Fibroblast of pulmonary artery (primary cell): ENCODE measurements at places on chromosomes 3 and 15.
A peak's percentile ranks its signal among the peaks of the same experiment; 100 is the strongest.

DNA sequence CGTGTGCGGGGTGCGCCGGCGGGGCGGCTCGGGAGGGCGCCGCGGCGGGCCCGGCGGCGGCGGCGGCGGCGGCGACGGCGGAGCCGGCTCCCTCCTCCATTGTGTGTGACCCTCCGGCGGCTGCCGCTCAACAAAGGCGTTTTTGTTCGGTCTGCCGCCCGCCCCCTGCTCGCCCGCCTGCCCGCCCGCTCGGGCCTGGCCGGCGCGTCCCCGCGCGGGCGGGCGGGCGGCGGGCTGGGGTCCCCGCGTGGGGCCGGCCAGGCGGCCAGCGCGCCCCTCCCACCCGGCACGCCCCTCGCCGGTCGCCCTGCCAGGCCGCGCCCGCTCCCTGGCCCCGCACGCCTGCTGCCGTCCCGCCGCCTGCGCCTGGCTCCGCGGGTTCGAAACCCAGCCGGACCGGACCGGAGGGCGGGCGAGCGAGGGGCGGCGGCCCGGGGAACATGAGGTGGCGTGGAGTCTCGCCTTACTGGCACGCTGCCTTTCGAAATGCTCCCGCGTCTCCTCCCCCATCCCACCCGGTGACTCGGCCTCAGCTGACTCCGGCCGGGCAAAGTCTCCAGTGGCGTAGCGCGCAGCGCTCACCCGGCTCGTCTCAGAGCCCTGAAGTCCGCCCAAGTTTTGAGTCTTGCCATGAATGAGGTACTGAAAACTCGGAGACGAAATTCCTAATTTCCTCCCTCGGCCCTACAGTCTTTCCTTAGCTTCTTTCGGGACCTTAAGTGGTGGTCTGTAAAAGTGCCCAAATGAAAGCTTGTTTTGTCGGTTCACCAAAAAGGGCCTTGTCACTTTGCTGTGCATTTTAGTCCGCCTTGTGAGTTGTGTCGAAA lies 588 bp downstream of the MAPK6 start:
- DNase-seq, result peak; percentile 93

- DNase-seq, result peak; percentile 48
Observed at GRCh38 chr3:106333911-106334618, 465.3 kb upstream of the CBLB start.

GRCh38 chr3:17182166-17182565 lies 297.4 kb downstream of the PLCL2 start:
- DNase-seq, result no peak

DNA sequence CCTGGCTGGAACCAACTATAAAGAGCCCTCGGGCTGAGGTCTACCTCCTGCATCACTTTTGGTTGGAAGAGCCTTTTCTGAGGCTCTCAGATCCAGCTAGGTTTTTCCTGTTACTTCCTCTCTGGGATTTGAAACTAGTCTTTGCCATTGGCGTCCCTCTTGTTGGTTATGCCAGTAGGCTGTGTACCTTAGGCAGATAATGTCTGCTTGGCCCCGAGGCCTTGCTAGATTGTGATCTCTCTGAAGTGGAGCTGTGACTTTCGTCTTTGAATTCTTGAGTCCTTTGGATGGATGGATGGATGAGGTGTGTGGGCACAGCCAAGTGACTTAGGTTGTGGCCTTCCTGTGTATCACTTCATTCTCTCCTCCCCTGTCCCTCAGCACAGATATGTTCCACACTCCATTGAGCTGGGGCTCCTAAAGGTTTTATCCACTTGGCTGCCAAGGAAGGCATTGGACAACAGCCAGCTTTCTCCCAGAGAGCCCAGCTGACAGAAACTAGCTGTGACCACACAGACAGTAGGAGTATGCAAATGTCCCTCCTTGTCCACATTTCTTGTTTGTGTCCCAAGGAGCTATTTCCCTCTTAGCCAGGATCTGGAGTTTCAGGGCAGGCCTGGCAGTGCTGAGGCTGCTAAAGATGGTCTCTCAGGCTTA lies 7.9 kb upstream of the DNAJC17 start:
- DNase-seq, result peak; percentile 78

GRCh38 chr15:99504071-99504822 lies 61.5 kb upstream of the MEF2A start:
- no peak for DNase-seq

DNA sequence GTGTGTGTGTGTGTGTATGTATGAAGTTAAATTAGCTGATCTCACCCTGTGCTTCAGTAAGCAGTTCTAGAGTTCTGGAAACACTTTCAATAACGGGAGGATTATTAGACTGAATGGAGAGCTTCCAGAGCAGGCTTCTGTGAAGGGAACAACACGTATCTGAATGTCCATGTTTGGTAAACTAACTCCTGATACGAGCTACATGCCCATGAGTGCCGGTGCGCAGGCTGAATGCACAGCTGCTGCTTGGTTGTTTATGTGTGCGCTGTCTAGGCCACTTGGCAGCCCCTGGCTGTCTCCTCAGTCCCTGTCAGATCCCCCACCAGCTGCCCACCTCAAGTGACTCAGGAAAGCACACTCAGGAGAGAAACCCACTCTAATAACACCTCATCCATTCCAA lies 137.0 kb downstream of the EPHB1 start:
- DNase-seq, result no peak

GRCh38 chr3:103308921-103309320 lies 874.1 kb downstream of the ZPLD1 start:
- no peak for DNase-seq

GRCh38 chr15:41578736-41579383 lies 19.8 kb downstream of the TYRO3 start:
- no peak for DNase-seq

- no peak for DNase-seq
Observed at GRCh38 chr3:131711114-131711768, 208.5 kb upstream of the MRPL3 start.

- no peak for DNase-seq
Observed at GRCh38 chr3:24476871-24477656, 17.6 kb downstream of the THRB start.

DNA sequence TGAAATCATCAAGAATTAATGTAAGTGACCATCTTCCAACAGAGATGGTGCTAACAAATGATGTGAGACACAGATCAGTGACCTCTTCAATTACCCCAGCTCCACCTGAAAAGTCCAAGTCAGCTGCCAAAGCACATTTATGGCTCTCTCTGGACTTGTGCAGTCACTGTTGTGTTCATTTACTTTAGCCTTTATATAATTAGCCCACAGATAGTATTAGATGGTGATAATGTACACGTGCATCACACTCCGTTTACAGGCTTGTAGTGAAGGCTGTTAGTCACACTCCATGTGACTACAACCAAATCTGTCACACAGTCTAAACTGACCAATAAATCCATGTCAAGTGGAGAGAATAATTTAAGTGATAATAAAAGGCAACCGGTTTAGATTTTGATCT lies 331.5 kb upstream of the IL12A start:
- no peak for DNase-seq

GRCh38 chr3:20480786-20481365 lies 294.9 kb upstream of the SGO1 start:
- peak; percentile 73 for DNase-seq

- DNase-seq, result peak; percentile 85
Observed at GRCh38 chr15:62087671-62088352, 21.0 kb downstream of the C2CD4A start.

- no peak for DNase-seq
Observed at GRCh38 chr3:190089711-190090110, 31.0 kb downstream of the P3H2 start.

DNA sequence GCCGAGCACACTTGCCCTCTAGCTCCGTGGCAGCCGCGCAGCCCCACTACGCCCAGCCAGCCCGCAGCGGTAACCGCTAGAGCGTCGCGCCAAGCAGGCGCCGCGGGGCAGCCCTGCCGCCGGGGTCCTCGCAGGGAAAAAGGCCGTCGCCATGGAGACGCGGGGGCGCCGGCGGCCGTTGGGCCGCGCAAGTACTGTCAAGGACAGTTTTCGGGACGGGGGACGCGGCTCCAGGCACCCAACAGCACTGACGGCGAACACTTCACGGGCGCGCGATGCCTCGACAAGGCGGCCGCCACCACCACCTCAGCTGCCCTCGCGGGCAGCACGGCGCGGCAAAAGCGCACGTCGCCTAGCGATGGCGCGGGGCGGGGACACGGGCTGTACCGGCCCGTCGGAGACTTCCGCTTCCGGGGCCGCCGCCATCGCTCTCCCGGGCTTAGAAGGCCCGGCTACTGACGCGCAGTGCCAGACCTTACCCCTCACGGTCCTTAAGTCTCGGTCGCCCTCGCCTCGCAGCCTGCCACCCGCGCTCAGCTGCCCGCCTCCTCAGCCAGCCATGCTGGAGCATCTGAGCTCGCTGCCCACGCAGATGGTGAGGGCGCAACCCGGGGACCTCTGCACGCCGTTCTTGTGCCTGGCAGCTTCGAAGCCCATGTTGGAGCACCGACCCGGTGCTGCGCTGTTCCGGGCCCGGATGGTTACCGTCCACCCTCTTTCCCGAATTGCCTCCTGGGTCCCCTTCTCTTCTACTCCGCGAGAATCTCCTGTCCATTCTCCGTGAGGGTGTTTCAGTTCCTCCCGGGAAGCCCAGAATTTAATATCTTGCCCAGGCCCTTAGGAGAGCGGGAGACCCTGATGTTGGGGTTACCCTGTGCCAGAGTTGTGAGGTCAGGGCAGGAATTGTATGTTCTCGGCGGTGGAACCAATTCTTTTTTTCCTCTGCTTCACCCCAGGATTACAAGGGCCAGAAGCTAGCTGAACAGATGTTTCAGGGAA lies at the start of the genes GLT8D1 and SPCS1:
TSS of gene GLT8D1 (minus strand) at position 104 of the 999 bp plus-strand sequence. CDS start 5,331 bp downstream, outside the sequence.
TSS of gene SPCS1 (plus strand) at position 419 of the 999 bp plus-strand sequence. CDS start at position 560, 141 bp downstream.
- peak; percentile 86 for DNase-seq

- no peak for DNase-seq
Observed at GRCh38 chr3:97613139-97613538, 151.4 kb upstream of the ARL6 start.
